ENCODE measurements at places on chromosomes 13 and 19.

- no peak for DNase-seq
Observed at GRCh38 chr13:80695841-80696240, 354.9 kb upstream of the SPRY2 start.

GRCh38 chr13:47396915-47397314 is 500.1 kb upstream of the HTR2A start:
- no peak for DNase-seq

DNA sequence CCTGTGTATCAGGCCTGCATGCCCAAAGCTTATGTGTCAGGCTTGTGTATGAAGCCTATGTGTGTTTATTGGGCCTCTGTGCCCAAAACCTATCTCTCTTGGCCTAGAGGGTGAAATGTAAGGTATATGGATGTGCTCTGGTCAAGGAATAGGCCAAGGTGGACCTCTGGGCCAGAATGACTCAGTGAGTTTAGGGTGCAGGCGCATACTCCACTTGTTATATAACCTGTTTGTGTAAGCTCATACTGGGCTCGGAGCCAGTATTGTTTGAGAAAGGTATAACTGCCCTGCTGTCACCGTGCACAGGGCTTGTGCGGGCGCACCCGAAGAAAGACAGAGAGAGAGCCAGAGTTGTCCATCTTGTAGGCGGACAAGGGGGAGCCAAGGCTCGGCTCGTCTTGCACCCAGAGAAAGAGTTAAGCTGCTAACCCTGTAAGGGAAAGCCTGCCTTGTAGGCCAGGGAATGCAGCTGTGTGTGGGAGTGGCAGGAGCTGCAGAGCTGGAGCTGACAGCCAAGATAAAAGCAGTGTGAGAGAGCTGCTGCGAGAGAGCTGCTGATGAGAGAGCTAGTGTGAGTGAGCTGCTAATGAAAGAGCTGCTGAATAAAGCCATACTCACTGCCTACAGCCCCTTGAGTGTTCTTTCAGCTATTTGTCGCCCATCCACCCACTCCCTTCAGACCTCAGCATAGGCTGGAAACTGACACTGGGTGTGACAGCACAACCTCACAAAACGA is 43.4 kb upstream of the N4BP2L1 start:
- DNase-seq: no peak

- no peak for DNase-seq
Observed at GRCh38 chr13:39394796-39395678, 208.0 kb downstream of the LHFPL6 start.

GRCh38 chr13:51645154-51645650 is 60.9 kb downstream of the WDFY2 start:
- DNase-seq: no peak

DNA sequence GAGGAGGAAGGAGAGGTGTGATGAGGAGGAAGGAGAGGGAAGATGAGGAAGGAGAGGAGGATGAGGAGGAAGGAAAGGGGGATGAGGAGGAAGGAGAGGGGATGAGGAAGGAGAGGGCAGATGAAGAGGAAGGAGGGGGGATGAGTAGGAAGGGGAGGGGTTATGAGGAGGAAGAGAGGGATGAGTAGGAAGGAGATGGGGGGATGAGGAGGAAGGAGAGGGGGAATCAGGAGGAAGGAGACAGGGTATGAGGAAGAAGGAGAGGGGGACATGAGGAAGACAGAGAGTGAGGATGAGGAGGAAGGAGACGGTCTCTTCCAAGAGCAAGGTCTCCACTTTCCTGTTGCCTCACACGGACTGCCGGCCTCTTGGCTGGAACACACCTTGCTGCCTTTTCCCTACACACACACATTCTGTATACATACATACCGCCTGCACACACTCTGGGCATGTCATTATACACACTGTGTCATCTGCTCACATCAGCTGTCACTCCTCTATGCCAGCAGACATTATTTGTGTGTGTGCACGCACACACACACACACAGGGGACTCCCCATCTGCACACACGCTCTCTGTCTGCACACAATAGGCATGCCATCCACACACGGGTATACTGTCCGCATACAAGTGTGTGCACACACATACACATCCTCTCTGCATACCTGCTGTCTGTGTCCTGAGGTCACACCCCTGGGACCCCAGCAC is 11.1 kb upstream of the VSTM2B start:
- DNase-seq: no peak

- DNase-seq: no peak
Observed at GRCh38 chr13:74289861-74290773, 155.9 kb upstream of the KLF12 start.

GRCh38 chr19:30085394-30085793 is 143.4 kb downstream of the URI1 start:
- DNase-seq: no peak

DNA sequence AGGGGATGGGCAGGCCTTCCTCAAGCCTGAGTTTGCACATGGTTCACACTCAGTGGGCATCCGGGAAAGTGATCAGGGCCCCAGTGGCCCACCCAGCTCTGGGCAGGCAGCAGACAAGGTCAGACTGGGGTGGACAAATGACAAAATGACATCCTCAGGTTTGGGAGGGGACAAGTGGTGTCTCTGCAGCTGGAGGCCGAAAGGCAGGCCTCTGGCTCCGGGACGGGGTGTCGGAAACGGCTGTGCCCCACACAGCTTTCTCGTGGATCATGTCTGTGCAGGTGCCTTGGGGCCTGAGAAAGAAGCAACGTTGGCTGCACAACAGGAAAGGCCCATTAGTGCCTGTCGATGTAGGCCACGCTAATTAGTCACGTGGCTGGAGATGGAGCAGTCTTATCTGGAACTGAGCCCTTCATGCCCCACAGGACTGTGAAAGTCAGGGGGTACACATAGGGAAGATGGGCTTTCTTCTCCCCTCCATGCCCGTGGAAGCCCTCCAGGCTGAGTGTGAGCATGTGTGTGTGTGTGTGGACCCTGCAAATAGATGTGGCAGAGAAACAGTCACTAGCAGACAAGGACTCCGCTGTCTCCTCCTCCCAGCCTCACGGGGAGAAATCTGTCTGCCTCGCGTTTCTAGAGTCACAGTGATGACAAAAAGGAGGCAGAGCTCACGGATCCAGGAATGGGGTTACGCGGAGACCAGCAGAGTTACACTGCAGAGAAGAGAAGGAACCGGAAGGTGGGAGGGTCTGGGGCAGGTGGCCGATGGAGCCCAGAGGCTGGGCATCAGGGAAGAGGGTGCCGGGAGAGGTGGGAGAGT is 44.2 kb downstream of the CHST8 start:
- no peak for DNase-seq

DNA sequence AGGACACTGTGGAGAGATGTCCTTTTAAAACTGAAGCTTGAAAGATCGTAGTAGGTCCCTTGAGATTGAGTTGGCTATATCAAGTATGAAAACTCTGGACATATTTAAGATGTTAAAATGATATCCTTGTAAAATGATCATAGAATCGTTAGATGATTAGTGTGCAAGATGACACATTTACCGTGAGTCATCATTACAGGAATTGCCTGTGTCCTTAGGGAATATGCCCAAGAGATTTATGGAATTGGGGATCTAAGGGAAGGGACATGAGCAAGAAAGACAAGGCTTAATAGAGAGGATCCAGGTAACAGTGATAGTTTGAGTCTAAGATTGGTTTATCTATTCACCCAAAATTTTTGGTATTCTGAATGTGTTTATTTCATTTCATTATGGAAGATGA is 233.7 kb downstream of the GPC5 start:
- DNase-seq: peak; percentile 9

All from LoVo (cell line).